ACHN (cell line): ENCODE measurements at places on chromosomes 6 and 20.
A peak's percentile ranks its signal among the peaks of the same experiment; 100 is the strongest.

GRCh38 chr20:46573234-46573633 lies 22.8 kb upstream of the OCSTAMP start:
- DNase-seq = no peak

- no peak for DNase-seq
These were observed 117.0 kb downstream of the ERMARD start for GRCh38 chr6:169868458-169868857.

DNA sequence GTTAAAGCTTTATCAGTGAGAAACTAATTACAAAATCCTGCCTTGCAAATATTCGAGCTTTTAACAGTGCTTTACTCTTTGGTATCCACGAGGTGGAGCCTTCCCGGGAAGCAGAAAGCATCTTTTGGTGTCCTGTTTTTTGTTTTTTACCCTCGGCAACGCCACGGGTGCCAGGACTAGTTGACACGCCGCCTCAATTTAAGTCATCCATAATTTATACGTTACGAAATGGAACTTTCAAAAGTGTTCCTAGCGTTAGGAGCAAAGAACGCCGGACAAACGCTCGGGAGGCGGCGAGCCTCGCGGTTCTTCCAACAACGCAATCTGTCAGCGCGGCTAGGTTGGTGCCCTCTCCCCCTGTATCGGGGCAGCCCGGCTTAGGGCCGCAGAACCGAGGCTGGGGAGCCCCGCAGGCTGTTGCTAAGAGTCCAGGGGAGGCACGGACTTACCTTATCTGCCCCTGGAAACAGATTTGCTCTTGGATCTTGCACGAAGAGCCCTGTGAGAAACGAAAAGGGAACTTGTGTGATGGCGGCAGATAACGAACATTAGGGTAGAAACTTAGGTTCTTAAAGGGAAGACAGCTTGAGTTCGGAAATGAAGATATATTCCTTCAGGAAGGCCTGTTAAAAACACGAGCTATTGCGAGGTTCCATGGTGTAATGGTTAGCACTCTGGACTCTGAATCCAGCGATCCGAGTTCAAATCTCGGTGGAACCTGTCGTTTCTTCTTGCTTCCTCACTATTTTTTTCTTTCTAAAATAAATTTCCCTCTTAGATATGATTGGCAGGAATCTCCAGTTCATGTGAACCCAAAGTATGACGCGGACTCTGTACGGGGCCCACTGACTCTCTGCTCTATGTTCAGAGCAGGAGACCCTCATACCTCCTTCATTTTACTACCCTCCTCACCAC lies 46.2 kb upstream of the ZNF184 start:
- DNase-seq = peak; percentile 83

GRCh38 chr6:12359036-12359435 lies 68.9 kb downstream of the EDN1 start:
- no peak for DNase-seq

- DNase-seq = no peak
These were observed at the start of gene PLN for GRCh38 chr6:118548136-118548535. TSS of gene PLN (plus strand) at chr6:118548296. CDS start at chr6:118558922, 10,626 bp downstream.

GRCh38 chr6:132816660-132817059 lies 2.3 kb downstream of the RPS12 start:
- no peak for DNase-seq

- DNase-seq = no peak
These were observed 289.3 kb downstream of the KIF16B start for GRCh38 chr20:16283978-16284377.

GRCh38 chr6:11785415-11785773 lies 6.8 kb upstream of the ADTRP start:
- DNase-seq = no peak

GRCh38 chr6:170263410-170263809 lies 27.5 kb downstream of the DLL1 start:
- no peak for DNase-seq

DNA sequence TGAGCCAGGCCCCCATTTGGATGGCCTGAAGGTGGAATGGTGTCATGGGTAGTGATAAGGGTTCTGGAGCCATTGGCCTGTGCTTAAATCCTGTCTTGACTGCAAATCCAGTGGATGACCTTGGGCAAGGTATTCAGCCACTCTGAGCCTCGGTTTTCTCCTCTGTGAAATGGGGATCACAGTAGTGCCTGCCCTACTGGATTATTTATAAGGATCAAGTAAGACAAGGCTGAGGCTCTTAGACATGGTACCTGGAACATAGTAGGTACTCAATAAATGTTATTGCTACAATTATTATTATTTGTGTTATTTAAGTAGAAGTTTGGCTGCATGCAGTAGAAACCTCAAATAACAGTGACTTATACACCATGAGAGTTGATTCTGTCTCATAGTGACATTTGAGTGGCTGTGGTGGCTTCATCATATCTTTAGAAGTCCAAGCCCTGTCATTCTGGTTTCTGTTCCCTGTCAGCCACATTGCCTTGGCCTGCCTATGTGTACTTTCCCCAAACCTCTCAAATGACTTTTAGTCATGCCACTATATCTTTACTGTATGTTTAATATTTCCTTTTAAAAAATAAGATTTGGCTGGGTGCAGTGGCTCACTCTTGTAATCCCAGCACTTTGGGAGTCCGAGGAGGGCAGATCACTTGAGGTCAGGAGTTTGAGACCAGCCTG lies 37.6 kb upstream of the CHMP4B start:
- DNase-seq = no peak

DNA sequence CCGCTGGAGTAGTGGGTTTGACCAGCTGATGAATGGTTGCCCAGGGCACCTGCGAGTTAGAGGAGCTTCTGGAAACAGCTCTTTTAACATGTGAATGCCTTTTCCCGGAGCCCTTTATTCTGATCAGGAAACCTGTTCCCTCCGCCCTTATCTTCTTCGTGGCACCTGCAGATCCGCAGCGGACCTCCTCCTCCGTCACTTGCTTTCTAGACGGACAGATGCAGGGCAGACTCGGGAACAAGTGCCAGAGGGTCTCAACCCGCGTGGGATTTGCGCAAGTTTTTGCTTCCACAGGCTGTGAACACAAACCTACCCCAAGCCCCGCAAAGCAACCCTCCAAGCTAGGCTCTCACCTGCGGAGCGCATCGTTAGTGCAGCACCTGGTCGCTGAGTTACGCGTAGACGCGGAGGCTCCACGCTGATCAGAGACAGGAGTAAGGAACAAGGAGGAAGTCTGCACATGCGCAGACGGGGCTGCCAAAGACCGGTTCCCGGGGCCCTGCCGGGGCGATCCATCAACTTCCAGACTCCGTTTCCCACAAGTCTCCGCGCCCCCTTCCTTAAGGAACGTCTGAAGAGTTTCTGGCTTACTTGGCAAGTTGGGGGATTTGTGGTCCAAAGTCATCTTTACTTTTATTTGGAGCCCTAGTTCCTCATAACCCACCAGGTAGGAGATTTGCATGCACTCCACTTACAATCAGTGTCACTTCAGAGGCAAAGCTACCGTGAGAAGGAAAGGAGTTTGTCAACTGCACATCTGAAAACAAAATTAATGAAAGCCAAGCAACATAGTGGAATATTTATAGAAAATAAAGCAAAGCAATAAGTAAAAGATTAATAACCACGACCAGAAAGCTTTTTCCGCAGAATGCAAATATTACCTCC lies 52.7 kb upstream of the ELMO2 start:
- DNase-seq = no peak

DNA sequence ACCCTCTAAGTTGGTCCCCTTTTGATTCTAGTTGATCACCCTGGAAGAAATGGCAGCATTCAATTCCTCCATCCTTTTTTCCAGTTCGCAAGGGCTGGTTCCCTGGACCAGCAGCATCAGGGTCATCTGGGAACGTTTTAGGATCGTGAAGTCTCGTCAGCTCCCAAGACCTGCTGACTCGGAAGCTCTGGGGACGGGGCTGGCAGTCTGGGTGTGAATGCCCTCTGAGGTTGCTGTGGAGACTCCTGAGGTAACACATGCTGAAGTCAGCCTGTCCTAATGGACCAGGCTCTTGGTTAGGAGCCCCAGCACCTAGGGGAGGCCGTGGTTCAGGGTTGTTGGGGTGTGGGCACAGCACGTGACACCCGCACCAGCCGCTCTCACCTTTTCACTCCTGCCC lies 164.1 kb downstream of the SYNDIG1 start:
- DNase-seq = no peak

DNA sequence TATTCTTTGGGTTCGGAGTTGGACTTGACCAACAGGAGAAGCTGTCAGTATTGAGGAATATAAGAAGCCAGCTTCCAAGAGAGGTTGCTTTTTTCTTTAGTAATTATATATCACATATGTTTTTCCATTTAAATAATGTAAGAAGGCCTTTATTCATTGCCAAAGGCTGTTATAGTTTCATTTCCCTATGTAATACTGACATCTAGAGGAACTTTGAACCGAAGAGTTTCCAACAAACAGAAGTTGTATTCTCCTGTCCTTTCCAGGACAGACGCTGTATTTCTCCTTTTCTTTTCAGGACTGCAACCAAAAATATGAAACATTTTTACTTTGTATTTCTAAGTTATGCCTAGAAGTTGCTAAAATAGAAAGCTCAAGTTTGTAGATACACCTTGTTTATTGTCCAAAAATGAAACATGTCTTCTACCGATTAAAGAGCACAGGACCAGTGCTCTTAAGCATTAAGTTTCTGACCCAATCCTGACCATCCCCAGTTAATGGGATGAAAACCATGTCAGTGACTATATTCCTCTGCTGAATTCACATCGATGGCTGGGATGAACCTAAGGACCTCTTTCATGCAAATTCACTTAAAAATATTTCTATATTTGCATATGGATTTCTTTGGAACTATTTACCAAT lies 55.1 kb downstream of the MYLK4 start:
- DNase-seq = peak; percentile 36

GRCh38 chr6:87282743-87283142 lies 39.6 kb upstream of the SMIM8 start:
- DNase-seq = no peak

- no peak for DNase-seq
These were observed 422.5 kb upstream of the MARCKS start for GRCh38 chr6:113434641-113435040.
